Stimulated activated CD4-positive, alpha-beta T cell treated with anti-CD3 and anti-CD28 coated beads, Interleukin-15, amount 100 ng/mL, for 1 hour (primary cell): ENCODE measurements at places on chromosomes 4 and X.

GRCh38 chrX:26778320-26778888 is 562.4 kb downstream of the MAGEB5 start:
- no peak for DNase-seq

GRCh38 chr4:12186526-12186925 is 757.8 kb upstream of the HS3ST1 start:
- DNase-seq, result no peak

GRCh38 chrX:13719192-13719856 is 15.1 kb downstream of the TRAPPC2 start:
- no peak for DNase-seq

GRCh38 chr4:25223802-25224375 is 9.9 kb upstream of the PI4K2B start:
- DNase-seq, result no peak

DNA sequence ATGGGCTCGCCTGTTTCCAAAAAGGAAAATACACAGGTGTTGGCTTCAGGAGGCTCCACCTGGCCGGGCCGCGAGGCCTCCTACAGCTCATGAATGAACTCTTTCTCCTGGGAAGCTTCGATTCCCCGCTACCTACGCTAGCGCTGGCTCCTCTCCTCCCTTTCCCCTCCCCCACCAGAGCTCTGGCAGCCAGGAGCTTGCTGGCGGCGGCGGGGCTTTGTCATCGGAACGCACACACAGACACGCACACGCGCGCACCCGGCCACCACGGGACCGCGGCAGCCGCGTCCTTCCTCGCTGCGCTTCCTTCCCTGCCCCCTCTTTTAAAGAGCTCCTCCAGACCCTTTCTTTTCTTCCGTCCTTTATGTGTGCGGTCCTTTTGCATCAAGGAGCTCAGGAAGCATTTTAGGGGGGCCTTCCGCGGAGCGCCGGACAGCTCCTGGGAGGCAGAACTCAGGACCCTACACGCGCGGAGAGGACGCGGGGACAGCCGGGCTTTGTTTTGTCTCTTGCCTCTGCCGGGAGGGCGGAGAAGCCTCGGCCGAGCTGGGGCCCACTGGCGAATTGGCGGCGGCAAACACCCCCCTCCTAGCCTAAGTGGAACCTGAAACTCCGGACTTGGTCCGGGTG is 70.2 kb upstream of the BCOR start:
- no peak for DNase-seq

DNA sequence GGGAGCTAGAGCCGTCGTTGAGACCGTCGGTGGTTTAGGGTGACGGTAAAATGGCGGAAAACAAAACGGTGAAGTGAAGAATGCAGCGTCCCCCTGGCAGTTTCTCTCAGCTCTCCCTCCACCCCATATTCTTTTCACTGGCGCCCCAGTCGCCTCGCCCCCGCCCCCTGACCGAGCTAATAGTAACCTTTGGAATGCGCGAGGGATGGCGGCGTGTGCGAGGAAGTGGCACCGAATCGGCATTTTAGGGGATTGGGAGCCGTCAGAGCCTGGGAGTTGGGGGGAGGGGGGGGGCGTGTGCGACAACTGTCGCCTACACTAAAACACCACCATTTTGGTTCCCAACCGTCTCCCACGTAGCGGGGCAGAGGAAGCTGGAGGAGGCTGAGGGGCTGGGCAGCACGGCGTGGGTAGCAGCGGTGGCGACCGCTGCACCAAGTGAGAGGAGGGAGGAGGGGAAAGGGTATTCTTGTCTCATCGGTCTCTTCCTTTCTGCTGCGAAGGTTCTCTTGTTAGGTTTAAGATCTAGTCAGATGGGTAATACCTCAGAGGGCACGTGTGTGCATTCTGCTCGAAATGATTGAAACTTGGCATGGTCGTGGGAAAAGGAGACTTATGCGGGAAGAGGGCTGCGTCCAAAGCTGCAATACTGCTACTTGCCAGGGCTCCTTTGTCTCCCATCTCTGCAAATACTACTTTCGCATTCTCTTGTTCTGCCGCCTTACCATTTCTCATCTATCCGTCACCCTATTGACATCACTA is 840 bp downstream of the ZNF711 start:
- no peak for DNase-seq

DNA sequence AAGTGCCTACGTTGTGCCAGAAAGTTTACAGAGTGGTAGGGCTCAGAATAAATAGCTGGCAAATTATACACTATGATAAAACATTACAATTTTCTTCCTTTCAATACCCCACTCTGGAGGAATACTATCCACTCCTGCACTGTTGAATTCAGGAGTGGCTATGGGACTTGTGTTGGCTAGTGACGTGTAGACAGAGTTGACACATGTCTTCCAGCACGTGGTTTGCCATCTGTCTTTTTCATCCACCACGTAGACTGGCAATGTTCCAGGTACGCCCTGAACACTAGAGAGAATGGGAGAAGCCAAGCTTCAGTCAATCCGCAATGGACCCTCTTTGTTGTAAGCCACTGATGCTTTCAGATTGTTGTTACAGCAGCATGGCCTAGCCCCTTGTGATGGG is 168.8 kb upstream of the RBPJ start:
- DNase-seq, result no peak

DNA sequence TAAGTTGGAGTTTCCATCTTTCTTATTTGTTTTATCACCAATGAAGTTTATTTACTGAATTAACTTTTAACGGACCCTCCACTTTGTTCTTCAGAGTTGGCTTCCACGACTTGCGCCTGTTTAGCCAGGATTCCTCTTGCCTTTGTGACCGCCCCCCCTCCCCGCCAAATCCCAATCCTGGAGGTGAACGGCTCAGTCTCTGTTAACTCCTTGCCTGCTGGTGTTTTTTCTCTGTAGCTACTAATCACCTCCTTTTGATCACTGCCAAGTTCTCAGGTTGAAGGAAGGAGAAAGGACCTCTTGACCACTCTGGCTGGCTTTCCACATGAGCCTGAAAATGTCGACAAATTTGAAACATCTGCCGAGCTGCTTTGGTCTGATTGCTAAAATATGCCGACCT is 46.8 kb upstream of the BCOR start:
- DNase-seq, result no peak

DNA sequence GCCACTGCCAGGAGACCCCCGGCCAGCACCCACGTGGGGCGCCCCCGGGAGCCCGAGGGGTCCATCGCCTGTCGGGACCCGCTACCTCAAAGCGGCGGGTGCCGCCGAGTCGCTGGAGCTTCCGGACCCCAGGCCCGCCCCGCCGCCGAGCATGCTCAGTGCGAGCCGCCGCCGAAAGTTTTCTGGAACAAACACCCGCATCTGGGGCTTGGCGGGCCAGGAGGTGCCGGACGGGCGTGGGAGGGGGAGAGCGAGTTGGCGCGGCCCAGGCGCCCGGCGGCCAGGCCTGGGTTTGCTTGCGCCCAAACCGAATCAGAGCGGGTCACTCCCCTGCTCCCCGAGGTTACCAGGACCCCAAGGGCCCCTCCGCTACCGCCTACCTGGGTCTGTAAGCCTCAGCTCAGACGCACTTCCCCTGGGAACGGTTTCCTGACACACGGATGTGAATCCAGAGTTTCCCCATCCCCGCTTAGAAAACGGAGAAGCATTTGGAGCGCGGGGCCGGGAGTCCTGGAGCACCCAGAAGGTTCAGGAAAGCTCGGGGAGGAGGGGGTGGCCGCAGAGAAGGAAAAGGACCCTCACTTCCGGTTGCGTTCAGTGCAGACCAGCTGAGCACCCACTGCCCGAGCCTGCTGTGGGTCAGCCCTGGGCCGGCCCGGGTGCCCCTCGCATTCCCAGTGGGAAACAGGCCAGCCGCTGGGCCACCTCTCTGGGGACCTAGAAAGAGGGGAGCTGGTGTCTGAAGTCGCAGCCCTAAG is at the start of gene EVC2:
Gene EVC2, minus strand, starts transcription at position 111 of the 758 bp plus-strand sequence. Its CDS starts 46 bp downstream, at position 65.
- no peak for DNase-seq

- DNase-seq, result no peak
Measured at GRCh38 chr4:159010563-159011260, 92.2 kb upstream of the RAPGEF2 start.

DNA sequence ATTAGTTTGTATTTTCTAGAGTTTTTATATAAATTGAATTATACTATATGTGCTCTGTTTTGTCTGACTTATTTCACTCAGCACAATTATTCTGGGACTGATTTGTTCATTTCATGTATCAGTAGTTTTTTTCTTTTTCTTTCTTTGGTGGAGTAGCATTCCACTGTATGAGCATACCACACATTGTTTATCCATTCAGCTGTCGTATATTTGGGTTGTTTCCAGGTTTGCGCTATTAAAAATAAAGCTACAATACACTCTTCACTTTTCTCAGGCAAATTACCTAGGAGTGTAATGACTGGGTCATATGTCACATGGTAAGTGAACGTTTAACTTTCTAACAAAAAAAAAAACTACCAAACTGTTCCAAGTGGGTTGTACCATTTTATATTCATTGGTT is 9.6 kb upstream of the OTUD4 start:
- DNase-seq, result no peak

- DNase-seq, result no peak
Measured at GRCh38 chr4:101265816-101266172, 81.5 kb downstream of the PPP3CA start.

DNA sequence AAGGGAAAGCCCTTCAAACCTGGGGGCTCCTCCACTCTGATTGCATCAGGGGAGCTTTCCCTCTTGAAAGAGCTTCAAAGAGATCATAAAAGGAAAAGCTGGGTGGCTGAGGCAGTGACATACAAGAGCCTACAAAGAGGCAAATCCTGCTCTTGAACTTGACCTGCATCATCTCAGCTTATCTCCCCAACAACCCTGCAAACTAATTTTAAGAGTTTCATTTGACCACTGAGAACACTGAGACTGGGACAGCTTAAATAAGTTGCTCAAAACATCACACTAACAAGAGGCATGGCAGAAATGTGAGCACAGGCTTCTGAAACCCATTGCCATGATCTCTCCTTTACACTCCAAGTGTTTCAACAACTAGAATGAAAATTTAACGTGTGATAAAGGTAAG is 101.6 kb upstream of the PPARGC1A start:
- DNase-seq, result no peak

DNA sequence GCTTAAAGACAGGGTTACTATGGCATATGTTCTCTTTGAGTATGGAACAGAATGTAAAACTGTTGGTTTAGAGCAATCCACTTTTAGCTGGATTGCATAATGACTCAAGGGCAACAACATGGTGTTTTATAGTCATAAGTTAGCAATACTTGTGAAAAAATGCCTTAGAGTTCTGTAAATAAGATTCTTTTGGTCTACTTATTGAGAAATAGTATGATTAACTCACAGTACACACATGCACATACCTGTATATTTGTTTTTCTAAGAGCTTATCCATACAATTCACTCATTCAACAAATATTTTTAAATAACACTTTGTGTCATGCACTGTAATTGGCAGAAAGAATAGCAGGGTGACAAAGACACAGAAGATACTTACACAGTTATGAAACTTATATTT is 1415.5 kb downstream of the PCDH7 start:
- DNase-seq, result no peak

GRCh38 chr4:5957076-5957475 is 61.2 kb downstream of the C4orf50 start:
- DNase-seq, result no peak

- DNase-seq, result no peak
Measured at GRCh38 chr4:35942092-35942491, 302.2 kb downstream of the ARAP2 start.

- DNase-seq, result no peak
Measured at GRCh38 chr4:69523385-69524132, 27.9 kb upstream of the UGT2B4 start.

GRCh38 chr4:151671541-151672059 is 89.2 kb downstream of the GATB start:
- DNase-seq, result no peak

DNA sequence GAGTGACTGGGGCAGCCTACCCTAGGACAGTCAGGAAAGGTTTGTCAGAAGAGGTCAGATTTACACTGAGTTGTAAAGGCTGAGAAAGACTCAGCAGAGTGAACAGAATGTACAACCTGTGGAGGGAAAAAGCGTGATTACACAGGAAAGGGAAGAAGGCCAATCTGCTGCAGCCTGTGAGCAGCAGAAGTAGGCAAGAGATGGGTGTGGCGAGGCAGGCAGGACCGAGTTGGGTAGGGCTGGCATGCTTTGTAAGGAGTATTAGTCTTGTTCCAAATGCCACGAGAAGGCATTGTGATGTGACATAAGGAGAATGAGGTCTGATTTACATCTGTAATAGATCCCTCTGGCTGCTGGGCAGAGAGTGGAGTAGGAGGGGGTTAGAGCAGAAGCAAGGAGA is 12.6 kb downstream of the SGMS2 start:
- DNase-seq, result no peak

GRCh38 chrX:153853180-153853901 is 23.0 kb upstream of the PDZD4 start:
- DNase-seq, result no peak

DNA sequence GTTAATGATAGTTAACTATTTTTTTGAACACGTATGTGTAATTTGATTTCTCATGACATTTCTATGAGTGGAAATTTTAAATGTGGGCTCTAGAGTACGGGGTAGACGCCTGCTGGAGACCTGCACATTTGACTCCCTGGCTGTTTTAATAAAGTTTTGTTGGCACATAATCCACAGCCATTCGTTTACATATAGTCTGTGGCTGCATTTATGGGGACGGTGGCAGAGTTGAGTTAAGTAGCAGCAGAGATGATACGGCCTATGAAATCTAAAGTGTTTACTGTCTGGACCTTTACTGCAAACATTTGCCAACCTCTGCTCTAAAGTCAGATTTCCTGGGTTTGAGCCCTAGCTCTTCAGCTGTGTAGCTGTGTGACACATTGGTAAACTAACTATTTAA is 118.8 kb downstream of the CHRNA9 start:
- DNase-seq, result no peak

DNA sequence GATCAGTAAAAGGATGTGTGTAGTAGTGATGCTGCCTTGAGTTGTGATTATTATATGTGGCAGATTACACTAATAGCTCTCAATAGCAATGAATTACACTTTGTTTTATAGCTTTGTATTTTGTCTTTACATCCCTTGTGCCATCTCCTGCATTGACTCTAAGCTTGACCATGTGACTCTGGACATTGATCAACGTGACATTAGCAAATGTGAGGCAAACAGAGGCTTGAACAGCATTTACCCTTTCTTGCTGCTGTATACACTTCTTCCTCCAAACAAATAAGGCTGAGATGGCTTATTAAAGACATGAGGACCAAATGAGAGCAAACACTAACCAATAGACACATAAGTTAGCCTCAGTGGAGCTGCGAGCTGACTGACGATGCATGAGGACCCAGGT is 63.5 kb downstream of the MAD2L1 start:
- DNase-seq, result no peak

GRCh38 chr4:4872314-4872903 is 12.9 kb downstream of the MSX1 start:
- no peak for DNase-seq

GRCh38 chr4:85722807-85723206 is 247.9 kb downstream of the ARHGAP24 start:
- no peak for DNase-seq

DNA sequence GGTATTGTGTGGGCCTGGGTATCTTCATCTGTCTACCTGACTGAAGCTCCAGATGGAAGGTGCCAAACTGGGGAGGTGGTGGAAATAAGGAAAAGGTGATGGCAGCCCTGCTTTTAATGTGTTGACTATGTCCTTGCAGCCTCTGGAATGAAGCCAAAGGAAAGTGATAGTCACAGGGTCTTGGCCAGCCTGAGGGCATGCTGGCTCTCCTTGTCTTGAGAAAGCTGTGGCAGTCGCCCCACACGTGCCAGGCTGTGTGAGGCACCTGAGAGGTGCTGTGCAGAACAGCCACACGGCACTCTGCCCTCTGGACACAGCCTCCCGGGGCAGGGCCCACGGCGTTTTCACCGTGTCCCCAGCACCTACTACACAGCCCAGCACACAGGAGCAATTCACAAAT is 77.6 kb downstream of the NAT8L start:
- DNase-seq, result no peak

- no peak for DNase-seq
Measured at GRCh38 chr4:177461606-177462005, 19.4 kb upstream of the AGA start.

GRCh38 chrX:70979136-70979762 is 48.4 kb upstream of the SLC7A3 start:
- DNase-seq, result no peak
